ENCODE measurements at places on chromosomes 2 and 18. TPM values are rescaled to one million over a fixed set of nuclear protein-coding genes. Genes with fewer than 3 reads are reported as not detected.

Gene GAL3ST2
- total RNA-seq = 0.18 TPM

Gene ATP6V1B1
- 3.0 TPM for total RNA-seq

Gene NT5DC4
- total RNA-seq = not detected

DNA sequence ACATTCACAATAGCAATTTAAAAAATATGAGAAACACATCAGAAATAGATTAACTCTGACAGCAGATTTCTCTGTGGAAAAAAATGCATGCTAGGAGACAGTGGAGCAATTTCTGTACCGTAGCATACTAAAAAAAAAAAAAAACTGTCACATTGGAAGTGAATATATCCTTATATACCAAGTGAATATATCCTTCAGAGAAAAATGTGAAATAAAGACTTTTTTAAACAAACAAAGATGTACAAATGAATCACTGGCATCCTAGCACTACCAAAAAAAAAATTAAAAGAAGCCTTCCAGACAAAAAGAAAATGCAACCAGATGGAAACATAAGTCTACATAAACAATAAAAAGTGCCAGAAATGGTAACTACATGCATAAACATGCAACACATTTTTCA is 169.4 kb downstream of the NBAS start:
- no peak overlapping the region for H3K27ac ChIP-seq
- H3K4me1 ChIP-seq = peaks cover 3% of the 10 kb centered on the region
- no peaks in the 10 kb centered on the region for H3K27me3 ChIP-seq
- no peak for DNase-seq

DNA sequence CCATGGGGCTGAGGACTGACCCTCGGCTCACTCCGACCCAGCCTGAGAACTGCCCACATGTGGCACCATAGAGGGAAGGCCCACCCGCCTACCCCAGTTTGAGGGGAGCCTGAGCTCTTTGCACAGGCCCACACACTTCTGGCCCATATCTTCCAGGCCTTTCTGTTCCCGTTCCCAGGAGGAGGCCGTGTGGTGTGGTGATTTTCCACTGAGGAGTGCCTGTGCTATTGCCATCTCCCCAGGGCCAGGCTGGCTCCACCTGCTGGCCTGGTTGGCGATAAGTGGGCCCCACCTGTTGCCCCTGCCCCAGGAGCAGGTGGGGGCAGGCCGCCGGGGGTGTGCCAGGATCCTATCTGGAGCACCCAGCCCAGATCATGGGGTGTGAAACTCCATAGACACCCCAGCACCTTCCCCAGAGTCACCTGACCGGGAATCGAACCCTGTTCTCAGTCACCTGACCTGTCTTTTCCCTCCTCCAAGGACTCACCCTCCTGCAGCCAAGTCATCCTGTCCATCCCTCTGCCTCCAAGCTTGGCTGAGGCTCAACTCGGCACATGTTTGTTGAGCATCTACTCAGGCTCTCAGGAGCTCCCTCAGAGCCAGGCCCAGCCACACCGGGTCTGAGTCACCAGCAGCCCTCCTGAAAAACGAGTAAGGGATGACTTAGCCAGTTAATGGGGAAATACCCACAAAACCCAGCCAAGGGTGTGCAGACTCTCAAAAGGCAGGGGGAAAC is 120.1 kb downstream of the CYP26B1 start:
- no peak overlapping the region for H3K4me3 ChIP-seq
- H3K27ac ChIP-seq = no peak overlapping the region
- DNase-seq = no peak
- H3K36me3 ChIP-seq = no peaks in the 10 kb centered on the region
- H3K4me1 ChIP-seq = no peaks in the 10 kb centered on the region
- H3K27me3 ChIP-seq = no peaks in the 10 kb centered on the region

GRCh38 chr2:38030635-38031355 is 45.2 kb downstream of the CYP1B1 start:
- H3K4me1 ChIP-seq = no peaks in the 10 kb centered on the region
- no peak overlapping the region for H3K4me3 ChIP-seq
- no peaks in the 10 kb centered on the region for H3K27me3 ChIP-seq
- peak; percentile 38 for DNase-seq
- H3K36me3 ChIP-seq = no peaks in the 10 kb centered on the region
- no peak overlapping the region for H3K27ac ChIP-seq
